ENCODE measurements at places on chromosomes 4 and X.

GRCh38 chr4:181194096-181194495, 1049.1 kb upstream of the TENM3 start:
- no peak for DNase-seq

DNA sequence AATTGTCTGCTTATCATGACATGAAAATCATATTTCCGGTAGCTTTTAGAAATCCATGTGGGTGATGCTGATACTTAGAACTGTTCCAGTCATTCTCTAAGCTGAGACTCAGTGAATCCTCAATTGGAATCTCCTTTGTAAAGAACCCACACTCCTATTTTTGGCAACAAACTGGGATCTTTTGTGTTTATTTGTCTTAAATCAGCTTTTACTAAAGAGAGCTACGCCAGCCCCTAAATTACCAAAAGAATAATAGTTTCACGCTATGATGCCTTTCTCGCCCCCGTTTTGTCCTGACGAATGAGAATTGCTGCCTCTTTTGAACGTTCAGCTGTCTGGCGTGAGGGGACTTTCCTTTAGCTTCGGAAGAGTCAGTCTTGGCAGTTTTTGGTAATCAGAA, 195.9 kb downstream of the SHOX start:
- DNase-seq = no peak

DNA sequence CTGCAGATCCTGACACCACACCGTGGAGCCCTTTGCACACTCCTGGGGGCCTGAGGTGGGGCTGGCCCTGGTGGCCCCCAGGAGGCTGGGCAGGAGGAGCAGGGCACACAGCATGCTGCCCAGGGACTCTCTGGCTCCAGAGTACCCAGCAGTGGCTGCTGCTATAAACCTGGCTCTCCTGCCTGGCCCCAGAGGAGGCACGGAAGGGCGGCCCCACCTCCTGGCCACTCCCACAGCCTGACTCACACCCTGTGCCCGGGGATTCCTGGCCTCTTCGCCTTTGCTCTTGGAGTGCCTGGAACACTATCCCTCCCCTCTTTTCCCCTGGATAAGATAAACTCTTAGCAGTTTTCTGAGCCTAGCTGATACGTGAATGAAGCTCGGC, at the start of gene PSAPL1:
Gene PSAPL1, minus strand, starts transcription at position 165 of the 385 bp plus-strand sequence. Its CDS starts 51 bp downstream, at position 114.
- no peak for DNase-seq

DNA sequence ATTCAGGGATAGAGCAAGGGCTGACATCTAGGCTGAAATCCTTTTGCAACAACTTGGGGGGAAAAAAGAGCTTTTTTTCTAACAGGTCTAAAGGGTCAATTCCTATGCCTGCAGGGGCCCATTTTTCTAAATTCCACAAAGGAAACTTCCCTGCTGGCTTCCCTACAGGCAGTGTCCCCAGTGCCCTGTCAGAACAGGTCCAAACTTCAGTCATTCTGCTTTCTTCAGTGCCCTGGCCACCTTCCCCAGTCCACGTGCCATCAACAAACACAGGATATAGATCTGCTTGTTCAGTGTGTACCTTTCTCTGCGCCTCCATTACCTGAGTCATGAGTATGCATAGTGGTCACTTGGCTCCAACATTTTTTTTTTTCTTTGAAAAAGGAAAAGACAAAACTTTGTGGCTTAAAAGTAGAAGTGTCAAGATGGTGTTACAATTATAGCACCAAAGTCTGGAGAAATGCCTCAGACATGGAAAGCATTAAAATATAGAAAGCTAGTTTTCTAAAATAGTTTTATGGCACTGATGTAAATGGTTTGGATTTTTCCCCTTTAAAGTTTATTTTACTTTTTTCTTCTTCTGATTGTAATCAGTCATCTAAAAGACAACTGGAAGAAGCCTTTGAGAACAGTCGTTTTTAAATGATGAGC, 84.0 kb upstream of the JADE1 start:
- no peak for DNase-seq

GRCh38 chr4:2837110-2837903, 6.3 kb upstream of the ADD1 start:
- no peak for DNase-seq

- DNase-seq = no peak
Observed at GRCh38 chrX:113470166-113470565, 629.5 kb upstream of the AMOT start.

DNA sequence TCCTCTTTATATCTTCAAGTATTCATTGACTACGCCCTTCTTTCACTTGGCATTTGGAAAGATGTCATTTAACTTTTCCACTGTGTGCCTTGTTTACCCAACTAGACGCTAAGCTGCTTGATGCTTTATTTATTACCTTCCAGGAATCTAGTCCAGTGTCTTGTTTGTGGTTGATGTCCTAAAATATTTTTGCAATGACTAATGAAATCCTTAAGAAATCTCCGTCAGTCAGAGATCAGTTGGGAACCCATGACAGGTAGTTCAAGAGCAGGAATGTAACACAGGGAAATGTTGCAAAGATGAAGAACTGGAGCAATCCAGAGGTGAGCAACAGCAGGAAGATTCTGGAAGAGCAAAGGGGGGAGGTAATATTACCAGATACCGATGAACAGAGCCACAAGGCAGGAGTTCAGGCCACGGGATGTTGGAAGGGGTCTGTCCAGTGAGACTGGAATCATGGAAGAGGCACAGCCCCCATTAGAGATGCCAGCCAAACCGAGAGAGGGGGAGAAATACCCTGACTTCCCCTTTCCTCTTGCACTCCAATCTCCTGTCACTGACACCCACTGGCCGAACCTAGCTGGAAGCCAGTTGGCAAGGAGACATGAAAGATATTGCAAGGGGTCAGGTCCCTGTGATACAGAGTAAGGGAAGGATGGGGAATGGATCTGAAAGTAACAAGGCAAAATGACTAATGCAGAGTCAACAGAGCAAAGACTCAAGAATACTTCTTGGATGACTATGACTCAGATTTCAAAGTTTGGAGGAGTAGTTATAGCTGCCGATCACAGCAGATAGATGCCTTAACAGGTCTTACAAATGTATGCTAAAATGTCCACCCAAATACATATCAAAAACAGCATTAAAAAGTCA, 62.7 kb upstream of the PHKA2 start:
- DNase-seq = no peak
